Stimulated activated CD8-positive, alpha-beta memory T cell treated with anti-CD3 and anti-CD28 coated beads, Interleukin-2, amount 100 ng/mL, for 1 hour (primary cell): ENCODE measurements at places on chromosomes 7 and 10.

GRCh38 chr10:71211053-71211452, 1.3 kb upstream of the UNC5B start:
- DNase-seq = no peak

DNA sequence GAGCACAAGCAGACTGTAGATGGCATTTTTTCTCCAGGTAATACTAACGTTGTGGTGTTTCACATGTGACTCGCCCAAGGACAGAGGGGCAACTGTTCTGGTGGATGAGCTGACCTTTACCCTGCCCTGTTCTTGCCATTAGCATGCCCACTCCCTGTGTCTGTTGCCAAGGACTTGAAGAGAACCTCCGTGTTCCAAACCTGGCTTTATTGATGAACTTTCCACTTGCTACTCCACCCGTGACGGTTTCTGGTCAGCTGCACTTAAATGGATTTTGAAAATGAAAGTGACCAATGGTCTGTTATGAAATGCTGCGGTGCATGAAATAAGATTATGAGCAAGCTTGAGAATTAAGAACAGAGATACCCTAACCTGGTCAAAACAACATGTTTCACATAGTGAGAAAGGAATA, 30.4 kb downstream of the LRRC4 start:
- no peak for DNase-seq

DNA sequence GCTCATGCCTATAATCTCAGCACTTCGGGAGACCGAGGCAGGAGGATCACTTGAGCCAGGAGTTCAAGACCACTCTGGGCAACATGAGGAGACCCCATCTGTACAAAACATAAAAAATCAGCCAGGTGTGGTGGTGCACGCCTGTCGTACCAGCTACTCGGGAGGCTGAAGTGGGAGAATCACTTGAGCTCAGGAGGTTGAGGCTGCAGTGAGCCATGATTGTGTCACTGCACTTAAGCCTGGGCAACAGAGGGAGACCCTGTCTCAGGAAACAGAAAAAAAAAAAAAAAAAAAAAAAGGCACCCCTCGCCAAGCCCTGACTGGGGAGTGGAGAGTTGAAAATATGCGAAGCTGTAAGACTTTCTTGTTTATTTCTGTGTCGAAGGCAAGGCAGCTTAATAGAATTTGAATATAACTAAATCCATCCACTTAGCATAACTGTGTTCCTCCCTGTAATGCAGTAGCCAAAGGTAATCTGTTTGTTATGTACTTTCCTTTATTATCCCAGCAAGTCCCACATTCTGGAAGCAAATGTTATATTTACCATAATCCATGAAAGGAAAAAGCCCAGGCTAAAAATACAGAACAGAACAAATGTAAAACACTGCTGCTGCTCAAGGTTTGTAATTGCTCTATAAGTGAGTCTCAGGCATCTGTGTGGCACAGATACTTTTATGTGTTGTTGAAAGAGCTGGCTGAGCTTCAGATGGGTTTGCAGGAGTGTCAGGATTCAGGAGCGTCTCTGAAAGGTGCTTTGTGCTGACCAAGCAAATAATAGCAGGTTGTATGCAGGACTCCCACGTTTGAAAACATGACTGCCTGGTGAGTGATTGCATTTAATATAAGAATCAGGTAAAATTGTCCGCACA, 127.2 kb downstream of the CELF2 start:
- DNase-seq = no peak

GRCh38 chr7:70710651-70711050, 421.3 kb upstream of the GALNT17 start:
- DNase-seq = no peak

DNA sequence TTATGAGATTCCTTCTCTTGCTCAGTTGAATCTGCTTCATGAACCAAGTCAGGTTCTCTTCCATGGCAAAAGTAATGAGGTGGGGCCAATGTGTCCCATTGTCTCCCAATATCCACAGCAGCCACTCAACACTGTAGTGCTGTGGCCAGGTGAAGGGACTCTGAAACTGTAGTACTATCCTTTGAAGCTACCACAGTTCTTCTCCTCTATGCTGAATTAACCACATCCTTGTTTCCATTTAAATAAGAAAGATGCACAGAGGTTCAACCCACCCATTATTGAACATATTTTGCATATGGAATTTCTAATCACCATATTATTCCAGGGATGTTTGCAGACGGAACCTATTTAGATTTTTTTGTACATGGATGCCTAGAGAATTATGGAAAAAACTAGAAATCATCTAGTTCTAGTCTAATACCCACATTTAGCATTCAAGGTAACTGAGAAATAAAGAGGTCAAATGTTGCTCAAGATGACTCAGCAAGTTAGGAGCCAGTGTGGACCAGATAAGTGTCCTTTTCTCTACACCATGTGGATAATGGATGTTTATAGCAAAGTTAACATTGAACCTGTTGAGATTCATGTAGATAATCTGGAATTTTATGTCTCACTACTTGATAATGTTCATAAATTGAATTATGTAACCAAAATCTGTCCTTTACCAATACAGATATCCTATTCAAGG, 64.5 kb downstream of the LRRTM3 start:
- no peak for DNase-seq

DNA sequence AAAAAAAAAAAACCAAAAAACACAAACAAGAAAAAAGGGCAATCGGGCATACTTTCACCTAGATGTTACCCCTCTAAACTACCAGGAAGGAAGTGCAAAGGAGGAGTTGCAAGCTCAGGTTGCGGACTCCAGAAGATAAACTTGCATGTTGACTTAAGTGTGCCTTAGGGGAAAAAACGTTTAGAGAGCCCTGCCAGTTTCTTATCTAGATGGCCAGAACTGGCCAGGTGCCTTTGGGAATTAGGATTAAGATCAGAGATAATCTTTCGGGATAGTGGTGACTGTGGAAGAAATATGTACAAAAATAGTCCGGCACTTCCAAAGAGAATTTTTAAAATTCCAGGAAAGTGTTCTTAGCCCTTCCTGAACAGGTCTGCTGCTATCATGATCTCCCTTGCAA, 17.6 kb downstream of the EVX1 start:
- DNase-seq = no peak

DNA sequence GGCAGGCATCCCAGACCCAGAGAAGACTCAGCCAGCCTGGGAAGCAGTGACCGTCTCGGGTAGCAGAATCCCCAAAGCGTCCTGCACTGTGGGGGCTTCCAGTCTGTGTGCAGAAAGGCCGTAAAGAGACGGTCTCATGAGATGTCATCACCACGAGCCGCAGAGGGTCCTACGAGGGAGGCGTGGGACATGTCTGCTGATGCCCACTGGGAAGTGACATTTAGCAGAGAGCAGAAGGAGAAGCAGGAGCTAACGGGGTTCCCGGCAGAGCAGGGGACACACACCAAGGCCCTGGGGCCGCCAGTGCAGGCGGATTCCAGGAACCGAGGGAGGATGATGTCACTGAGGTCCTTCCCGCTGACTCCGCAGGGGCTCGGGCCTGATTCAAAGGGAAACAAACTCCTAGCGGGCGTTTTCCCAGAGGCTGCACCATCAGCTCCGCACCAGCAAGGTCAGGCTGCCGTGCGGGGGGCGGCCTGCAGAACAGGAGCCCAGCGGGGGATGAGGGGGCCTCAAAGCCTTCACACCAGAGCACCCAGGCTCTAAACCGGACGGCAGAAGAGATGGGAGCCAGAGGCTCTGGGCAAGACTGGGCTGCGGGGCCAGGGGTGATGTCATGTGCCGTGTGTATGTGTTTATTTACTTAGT, 85.4 kb upstream of the PDGFA start:
- no peak for DNase-seq
